A549 treated with CORT108297 at 1 μM for 4 hours (cell line): ENCODE measurements at places on chromosomes 3 and 15. TPM values are rescaled to one million over a fixed set of nuclear protein-coding genes. Genes with fewer than 3 reads are reported as not detected.

The COLQ gene
- 0.13 to 0.68 TPM (median 0.44 TPM) in 5 replicates for total RNA-seq

The TRPM1 gene
- total RNA-seq, result not detected in 5 replicates

The SKOR1 gene
- total RNA-seq, result 0.02 to 0.05 TPM (median 0.04 TPM) in 4 of 5 replicates, not detected in the other

The ENTPD3 gene
- 0.04 to 0.06 TPM (median 0.05 TPM) in 3 of 5 replicates, not detected in the others for total RNA-seq

The SYNPR gene
- not detected in 5 replicates for total RNA-seq

The REC114 gene
- 0.17 TPM in 1 of 5 replicates, not detected in the others for total RNA-seq

The SLC51B gene
- 11.4 to 16.4 TPM (median 12.7 TPM) in 5 replicates for total RNA-seq

The C15orf62 gene
- 0.05 to 0.08 TPM (median 0.08 TPM) in 5 replicates for total RNA-seq

The RLBP1 gene
- not detected in 5 replicates for total RNA-seq

The DGKG gene
- total RNA-seq, result 7.7 to 12.5 TPM (median 8.6 TPM) in 5 replicates

The ACKR2 gene
- total RNA-seq, result 0.05 to 0.13 TPM (median 0.07 TPM) in 3 of 5 replicates, not detected in the others

The SPTBN5 gene
- 0.17 to 0.27 TPM (median 0.24 TPM) in 5 replicates for total RNA-seq

The STX19 gene
- 0.08 to 0.09 TPM in 2 of 5 replicates, not detected in the others for total RNA-seq

The KNG1 gene
- total RNA-seq, result 0.07 TPM in 1 of 5 replicates, not detected in the others

The PPARG gene
- total RNA-seq, result 36.5 to 40.3 TPM (median 39.3 TPM) in 5 replicates

The NR1D2 gene
- 5.4 to 7.1 TPM (median 6.6 TPM) in 5 replicates for total RNA-seq

The AGBL1 gene
- not detected in 5 replicates for total RNA-seq

The RBM5 gene
- 30.1 to 36.0 TPM (median 33.7 TPM) in 5 replicates for total RNA-seq
